ENCODE measurements at places on chromosomes 3 and 15.

DNA sequence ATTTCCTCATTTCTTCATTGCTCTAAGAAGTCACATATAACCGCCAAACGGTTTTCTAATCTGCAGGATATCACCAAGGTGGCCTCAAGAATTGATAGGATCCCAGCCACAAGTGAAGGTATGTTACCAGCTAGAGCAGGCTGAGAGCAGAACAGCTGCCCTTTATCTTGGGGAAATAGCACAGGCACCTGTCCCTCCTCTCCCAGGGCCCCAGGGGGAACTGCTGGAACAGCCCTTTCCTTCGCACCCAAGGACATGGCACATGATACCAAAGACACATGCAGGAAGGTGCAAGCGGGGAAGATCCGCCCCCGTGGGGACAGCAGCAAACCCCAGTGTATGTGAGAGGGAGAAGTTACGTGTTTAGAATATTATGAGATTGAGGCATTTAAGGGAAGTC, 35.3 kb downstream of the HOMER2 start:
- no peak for DNase-seq

- DNase-seq, result no peak
Observed at GRCh38 chr3:94246171-94246570, 183.3 kb downstream of the NSUN3 start.

DNA sequence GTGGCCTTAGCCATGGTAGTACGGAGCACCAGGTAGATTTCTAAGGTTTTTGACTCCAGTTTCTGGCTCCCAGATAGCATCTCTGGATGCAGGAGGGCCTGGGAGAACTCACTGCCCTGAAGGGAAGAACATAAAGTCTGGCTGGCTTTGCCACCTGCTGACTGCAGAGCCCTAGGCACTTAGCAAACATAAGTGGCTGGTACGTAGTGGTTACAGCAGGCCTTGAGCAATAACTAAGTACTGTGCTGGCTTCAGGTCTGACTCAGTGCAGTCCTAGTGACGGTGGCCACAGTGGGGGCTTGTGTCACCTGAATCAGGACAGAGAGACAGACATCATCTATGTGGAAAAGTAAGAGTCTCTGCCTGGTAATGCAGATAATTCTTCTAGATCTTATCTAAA, 871.1 kb downstream of the PDCD6IP start:
- DNase-seq, result no peak

DNA sequence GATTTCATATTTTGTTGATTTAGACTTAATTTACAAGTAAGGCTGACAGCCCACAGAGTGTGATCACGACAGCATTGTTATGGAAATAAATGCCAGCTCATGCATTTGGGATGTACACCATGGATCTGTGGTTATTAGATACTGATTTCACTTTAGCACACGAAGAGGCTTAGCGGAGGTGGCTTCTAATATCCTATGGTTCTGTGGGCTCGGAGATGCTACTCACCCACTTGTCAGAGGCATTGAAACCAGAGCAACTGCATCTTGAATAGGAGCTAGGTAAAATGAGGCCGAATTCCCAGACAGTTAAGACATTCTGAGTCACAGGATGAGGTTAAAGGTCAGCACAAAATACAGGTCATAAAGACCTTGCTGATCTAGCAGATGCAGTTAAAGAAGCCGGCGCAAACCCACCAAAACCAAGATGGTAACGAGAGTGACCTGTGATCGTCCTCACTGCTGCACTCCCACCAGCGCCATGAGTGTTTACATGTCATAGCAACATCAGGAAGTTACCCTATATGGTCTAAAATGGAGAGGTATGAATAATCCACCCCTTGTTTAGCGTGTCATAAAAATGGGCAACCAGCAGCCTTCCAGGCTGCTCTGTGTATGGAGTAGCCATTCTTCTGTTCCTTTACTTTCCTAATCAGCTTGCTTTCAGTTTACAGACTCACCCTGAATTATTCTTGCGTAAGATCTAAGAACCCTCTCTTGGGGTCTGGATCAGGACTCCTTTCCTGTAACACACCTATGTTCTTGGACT, 117.5 kb downstream of the PGPEP1L start:
- DNase-seq, result no peak

DNA sequence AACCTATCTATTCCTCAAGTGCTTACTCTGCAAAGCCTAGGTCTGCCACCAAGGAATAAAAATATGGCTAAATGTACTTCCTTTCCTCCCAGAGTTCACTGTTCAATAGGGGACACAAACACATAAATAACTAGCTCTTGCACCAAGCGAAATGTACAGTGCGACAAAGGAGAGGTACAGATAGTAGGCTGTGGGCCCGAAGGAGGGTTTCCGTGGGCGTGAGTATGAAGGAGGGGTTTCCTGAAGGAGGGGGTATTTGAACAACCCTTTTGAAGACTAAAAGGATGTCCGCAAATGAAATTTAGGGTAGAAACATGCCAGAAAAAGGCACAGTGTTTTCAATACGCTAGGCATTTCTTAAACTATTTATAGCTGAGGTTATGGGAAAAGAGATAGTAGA, 207.9 kb downstream of the LPP start:
- no peak for DNase-seq
